ENCODE measurements at places on chromosomes 13 and 19.

DNA sequence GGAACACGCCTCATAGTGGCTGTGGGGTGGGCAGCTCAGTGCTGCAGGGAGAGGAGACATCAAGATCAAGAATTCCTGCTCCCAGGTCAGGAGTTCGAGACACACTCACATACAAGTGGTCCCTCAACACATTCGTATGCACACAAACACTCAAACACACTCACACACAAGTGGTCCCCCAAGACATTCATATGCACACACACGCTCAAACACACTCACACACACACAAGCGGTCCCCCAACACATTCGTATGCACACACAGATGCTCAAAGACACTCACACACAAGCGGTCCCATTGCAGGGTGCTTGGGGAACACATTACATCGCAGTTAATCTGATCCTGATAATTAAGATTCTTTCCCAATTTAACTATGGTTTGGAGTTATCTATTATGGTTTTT is 28.2 kb downstream of the FCGBP start:
- no peak for DNase-seq

- no peak for DNase-seq
Observed at GRCh38 chr19:45901912-45902650, at the start of gene MYPOP. TSS of gene MYPOP (minus strand) at chr19:45902613. CDS start at chr19:45901773, 840 bp downstream.

DNA sequence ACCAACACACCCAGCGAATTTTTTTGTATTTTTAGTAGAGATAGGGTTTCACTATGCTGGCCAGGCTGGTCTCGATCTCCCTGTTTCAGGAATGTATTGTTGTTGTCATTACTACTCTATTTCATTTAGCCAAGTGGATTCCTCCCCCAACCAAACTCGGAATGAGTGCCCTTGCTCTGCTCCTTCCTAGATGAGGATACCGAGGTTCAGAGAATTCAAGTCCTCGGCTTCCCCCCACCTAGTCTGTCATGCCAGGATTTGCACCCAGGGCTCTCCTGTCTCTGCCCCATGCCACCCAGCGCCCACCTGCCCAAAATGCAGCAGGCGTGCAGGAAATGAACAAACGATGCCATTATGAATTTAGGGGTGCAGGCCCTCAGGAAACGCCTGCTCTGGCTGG is 3.5 kb upstream of the SPACA4 start:
- DNase-seq = no peak

GRCh38 chr19:917323-918151 is at the start of gene KISS1R:
TSS of gene KISS1R (plus strand) at chr19:917333. CDS start at chr19:917503, 170 bp downstream.
- DNase-seq = no peak

GRCh38 chr19:30908262-30908771 is 440.9 kb downstream of the TSHZ3 start:
- no peak for DNase-seq

GRCh38 chr13:87677496-87678371 is 6.6 kb downstream of the SLITRK5 start:
- peak; percentile 40 for DNase-seq

- DNase-seq = no peak
Observed at GRCh38 chr19:48484931-48485612, 15.9 kb downstream of the CYTH2 start.

DNA sequence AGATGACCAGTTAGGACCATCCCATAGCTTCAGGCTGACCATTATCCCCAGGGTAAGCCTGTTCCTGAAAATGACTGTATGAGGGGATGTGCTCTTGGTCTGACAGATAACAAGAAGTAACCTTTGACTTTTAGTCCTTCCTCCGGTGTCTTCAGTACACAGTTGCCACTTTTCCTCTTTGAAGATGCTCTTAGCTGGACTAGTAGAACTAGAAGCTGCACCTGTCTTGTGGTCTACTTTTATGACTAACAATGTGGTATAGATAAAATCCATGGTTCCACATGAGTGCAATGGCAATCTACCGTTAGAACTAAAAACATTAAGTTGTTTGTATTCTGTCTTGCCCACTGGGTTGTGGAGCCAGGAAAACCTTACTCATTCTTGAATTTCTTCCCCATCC is 5.9 kb upstream of the RUBCNL start:
- DNase-seq = no peak

GRCh38 chr19:3723883-3724282 is 15.7 kb downstream of the TJP3 start:
- no peak for DNase-seq

GRCh38 chr19:15113245-15114152 is 6.3 kb downstream of the SYDE1 start:
- no peak for DNase-seq

- DNase-seq = no peak
Observed at GRCh38 chr13:73419186-73419585, 360.4 kb downstream of the KLF5 start.

DNA sequence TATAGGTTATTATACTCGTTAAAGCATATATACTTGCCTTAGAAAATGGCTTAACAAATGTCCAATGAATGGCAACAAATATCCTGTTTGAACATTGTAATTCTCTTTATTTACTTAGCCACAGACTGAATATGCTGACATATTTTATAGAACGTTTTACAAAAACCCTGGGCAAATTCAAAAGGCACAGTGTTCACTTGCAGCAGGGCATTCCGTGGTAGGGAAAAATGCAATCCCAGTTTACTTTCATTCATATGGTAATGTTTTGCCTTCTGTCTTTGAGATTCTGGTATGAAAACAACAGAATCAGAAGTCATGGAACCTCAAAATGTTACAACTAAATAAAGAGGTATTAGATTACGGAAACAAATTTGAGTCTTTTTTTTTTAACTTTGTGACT is 56.2 kb upstream of the MYCBP2 start:
- no peak for DNase-seq

DNA sequence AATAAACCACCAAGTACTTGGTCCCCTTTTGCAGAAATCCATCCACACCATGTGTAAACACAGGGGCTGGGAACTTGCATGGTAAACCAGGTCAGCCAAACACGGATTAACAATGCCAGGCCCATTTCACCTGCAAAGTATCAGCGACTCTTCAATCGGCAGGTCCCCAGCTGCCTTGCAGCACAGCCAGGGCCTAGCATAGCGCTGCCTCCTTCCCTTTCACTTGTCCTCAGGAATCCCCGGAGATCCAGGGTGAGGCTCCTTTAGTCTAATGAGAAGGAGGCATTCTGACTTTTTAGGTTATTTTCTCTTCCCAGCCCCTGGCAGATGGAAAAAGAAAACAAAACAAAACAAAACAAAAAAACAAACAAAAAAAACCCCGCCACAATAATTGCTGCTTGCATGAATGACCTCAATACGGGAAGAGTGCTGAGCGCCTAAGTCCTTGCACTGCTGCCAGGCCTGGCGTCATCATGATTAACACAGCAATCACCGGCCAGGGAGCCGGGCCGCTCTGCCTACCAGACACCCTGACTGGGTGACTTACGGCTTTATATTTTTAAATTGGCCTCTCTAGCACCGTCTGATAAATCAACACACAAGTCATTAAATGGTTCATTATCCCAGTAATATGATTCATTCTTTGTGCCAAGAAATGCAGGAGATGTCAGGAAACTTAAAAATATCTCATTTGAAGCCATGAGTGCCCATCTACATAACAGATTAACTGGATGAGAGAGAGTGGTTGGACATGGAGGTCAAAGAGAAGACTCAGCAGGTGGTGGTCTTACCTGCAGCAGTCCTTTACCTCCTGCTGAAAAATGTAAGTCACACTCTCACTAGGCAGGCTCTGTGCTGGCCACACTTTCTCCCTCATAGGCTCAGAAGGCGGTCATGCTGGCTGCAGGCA is 692.7 kb downstream of the UQCRFS1 start:
- no peak for DNase-seq
